Ureter (tissue), 1 donor: ENCODE measurements at places on chromosomes 5 and 9. TPM values are rescaled to one million over a fixed set of nuclear protein-coding genes. Genes with fewer than 3 reads are reported as not detected.
A peak's percentile ranks its signal among the peaks of the same experiment; 100 is the strongest.

Gene TAF11L5
- total RNA-seq: not detected

Gene NOXA1
- 12.5 TPM for total RNA-seq

Gene ISL1
- 0.49 TPM for total RNA-seq

Gene KCNN2
- 2.1 TPM for total RNA-seq

Gene CDH9
- total RNA-seq: not detected

Gene UNC5A
- not detected for total RNA-seq

DNA sequence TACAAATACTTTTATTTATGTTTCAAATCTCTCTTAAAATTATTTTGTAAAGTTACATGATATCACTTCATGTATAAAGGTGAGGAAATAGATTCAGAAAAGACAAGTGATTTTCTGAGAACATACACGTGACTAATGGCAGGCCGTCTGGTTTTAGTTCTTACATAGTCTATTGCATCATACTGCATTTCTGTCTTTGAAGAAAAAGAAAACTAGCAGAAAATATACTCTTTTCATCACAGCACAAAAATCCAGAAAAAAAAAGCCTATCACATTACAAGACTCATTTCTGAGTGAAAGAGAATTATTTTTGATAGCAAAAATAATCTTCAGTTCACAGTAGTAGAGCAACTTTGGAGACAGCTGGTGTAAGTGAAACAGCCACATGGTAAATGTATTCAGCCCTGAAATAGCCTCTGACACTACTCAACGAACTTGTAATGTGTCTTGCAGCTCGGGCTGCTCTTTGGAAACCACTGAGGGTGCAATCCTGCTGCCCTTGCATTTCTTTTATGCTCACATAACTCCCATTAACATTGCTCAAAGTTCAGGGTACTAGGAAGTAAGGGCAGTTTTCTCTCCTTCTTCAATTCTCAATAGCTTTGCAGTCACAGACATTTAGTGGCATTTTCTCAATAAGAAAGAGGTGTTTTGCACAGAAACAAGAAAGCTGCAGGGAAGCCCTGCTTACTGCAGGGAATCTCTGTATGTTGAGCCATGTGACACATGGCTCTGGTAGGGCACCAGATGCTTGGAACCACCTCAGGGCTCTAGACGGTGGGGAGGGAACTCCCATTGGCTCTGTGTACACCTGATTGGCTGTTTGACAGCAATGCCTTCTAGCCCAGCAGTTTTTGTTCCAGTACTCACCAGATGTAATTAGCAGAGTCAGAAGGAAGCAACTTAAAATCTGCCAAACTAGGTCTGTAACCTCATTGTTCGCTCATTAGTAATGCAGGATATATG lies 845.3 kb upstream of the PTPRD start:
- DNase-seq: no peak

DNA sequence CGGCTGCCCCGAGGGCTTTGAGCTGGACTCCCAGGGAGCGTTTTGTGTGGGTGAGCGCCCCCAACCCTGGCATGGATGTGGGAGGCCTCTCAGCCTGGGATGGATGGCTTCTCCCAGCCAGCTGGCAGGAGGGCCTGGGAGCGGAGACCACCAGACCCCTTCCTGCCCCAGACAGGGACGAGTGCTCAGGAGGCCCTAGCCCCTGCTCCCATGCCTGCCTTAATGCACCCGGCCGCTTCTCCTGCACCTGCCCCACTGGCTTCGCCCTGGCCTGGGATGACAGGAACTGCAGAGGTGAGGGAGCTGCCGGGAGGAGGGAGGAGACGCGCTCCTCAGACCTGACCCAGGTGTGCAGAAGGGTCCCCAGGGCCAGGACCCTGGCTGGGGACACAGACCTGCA lies 17.4 kb upstream of the ASS1 start:
- DNase-seq: no peak

DNA sequence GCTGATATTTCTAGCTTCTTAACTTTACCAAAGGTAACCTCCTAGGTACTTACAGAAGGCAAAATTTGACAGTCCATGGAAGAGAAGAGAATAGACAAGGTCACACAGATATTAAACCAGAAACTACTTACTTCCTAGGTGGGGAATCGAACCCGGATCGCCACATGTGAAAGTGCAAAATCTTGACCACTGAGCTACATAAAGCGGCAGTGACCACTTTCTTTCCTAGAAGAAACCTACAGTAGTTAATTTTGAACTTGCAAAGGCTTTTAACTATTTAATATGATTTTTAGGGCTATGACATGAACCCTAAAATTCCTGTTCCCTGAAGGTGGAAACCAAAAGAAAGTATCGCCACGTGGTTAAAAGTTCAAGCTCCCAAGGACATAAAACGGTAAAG lies 20.3 kb upstream of the ATOSB start:
- DNase-seq: no peak

DNA sequence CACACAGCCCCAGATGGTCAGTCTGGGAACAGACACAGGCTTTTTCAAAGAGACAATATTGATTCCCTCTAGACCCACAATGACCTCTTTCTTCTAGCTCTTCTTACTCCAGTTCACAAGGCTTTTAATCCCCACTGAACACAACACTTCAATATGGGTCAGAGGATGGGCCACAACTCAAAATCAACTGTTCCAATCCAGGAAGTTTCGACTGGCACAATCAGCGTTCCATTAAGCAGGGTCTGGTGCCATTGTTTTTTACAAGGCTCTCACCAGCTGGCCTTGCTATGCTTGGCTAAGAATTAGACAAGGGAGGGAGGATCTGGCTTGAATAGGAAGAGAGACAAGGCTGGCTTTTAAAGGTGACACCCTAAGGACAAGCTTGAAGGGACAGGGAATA lies 199.4 kb upstream of the SLC24A2 start:
- no peak for DNase-seq

- no peak for DNase-seq
Observed at GRCh38 chr5:30100929-30101328, 1092.6 kb upstream of the CDH6 start.

DNA sequence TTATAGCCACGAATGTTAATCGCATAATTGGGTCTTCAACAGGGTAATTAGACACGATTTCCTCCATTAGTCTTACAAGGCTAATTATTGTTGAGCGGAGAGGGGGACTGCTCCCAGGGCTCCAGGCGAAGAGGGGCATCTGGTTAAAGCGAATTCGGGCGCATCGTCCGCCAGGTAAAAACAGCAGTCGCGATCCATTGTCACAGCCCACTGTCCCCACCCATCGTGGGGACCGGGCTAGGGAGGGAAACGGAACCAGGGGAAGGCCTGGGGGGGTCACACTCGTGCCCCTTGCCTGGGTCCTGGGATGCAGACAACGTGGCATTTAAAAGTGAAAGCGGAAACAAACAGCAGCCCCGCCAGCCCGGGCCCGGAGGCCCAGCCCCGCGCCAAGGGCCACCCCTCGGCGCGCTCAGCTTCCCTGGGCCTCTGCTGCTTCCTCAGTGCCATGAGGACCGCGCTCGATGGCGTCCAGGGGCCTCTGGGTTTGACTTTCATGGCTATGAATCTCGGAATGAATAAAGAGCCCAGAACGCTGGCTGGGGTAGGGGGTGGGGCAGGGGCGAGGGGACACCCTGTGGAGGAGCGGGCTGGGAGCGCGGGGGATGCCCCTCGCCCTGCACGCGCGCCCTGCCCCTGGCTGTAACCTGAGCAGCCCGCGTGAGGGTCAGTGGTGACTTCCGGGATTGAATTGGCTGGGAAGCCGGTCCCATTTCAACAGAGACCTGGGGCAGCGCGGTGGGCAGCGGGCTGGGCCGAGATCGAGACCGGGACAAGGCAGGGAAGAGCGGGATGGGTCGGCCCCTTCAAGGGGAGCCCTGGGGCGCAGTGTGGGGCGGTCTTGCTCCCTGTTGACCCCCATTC lies 99.9 kb downstream of the GTF3C4 start:
- peak; percentile 83 for DNase-seq

GRCh38 chr9:132061526-132061925 lies 18.1 kb downstream of the MED27 start:
- no peak for DNase-seq

GRCh38 chr5:146877783-146878475 lies 628 bp downstream of the PPP2R2B start:
- no peak for DNase-seq

GRCh38 chr9:110986529-110986928 lies 51.7 kb downstream of the LPAR1 start:
- DNase-seq: no peak

- DNase-seq: no peak
Observed at GRCh38 chr5:133531178-133531577, 81.2 kb downstream of the FSTL4 start.
